ENCODE measurements at places on chromosomes 2 and 18. TPM values are rescaled to one million over a fixed set of nuclear protein-coding genes. Genes with fewer than 3 reads are reported as not detected.

ASB18 gene
- not detected for total RNA-seq

DNA sequence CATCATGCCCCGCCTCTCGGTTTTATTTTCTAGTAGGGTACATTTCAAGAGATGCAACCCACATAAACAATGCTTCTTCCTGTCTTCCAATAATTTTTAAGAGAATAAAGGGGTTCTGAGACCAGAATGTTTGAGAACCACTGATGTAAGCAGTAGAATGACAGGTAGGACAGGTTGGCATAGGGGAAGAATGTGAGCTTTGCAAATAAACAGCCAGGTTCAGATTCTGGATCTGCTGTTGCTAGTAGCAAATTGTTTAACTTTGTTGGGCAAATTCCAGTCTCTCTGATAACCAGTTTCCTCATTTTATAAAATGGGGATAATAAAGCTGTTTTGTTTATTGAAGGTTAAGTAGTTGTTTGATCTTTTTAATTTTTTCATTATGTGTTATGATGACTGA lies 32.8 kb downstream of the SOCS6 start:
- no peak for DNase-seq

DNA sequence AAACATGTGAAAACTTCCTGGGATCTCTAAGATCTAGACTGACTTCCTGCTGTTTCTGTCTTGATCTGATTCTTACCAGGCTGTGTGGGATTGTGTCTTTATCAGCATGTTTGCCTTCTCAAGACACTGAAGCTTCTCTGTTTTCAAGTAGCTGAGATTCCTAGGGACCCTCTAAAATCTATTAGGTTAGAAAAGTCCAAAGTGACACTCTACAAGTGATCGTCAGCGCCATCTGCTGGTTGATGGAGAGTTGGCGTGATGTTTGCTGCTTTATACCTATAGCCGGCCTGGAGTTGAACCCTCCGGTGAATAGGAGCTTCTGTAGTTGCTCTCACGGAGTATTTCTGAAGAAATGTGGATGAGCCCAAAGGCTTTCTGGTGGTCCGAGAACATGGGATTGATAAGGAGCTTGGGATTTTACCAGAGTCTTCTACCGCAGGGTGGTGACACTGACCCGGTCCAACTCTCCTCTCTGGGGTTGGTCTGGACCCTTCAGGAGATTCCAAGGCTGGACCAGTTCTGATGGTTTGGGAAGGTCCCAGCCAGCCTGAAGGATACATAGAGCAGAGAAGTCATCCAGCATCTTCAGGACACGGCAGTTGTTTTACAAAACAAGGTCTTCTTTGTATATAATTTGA lies 96.0 kb upstream of the TTC39C start:
- no peak for DNase-seq

DNA sequence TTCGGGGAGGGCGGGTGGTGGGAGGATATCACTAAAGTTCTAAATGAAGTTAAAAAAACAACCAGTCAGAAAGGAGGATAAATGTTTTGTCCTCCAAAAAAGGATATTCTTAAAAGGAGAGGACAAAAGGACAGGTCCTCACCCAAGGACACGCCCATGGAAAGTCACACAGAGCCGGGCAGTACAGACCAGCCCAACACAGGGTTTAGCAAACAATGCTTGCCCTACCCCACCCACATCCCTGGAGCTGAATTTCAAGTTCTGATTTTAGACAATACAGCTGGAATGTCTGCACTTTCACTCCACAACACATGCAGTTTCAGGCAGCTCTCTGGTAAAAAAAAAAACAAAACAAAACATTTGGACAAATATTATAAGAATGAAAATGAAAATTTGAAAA lies 67.9 kb downstream of the SLC9A4 start:
- DNase-seq: no peak

MRPL33 gene
- total RNA-seq: 50.1 TPM

DNA sequence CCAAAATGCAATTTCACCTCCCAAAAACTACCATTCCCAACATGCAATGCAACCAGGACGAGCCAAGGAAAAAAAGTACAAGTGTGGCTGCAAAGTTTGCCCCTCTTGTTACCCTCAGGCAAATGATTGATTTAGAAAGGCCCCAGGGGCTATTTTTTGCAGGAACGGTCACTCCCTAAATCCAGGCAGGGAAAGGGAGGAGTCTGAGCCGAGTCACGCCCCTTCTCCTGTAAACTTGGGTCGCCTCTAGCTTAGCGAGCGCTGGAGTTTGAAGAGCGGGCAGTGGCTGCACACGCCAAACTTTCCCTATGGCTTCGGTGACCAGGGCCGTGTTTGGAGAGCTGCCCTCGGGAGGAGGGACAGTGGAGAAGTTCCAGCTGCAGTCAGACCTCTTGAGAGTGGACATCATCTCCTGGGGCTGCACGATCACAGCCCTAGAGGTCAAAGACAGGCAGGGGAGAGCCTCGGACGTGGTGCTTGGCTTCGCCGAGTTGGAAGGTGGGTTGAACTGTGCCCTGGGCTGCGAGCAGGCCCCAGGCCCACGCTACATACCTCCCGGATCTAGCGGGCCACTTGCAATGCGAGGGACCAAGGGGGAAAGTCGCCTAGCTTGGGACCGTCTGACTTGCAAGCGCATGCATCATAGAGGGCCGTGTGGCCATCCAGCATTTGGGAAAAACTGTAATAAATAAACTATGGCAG lies at the start of gene GALM:
Gene GALM, plus strand, starts transcription at position 261 of the 702 bp plus-strand sequence. Its CDS starts 48 bp downstream, at position 309.
- no peak for DNase-seq

GRCh38 chr2:229268626-229269025 lies 2.5 kb downstream of the PID1 start:
- no peak for DNase-seq

GPR155 gene
- total RNA-seq: 3.0 TPM

UPP2 gene
- not detected for total RNA-seq

GRCh38 chr2:39609917-39610316 lies 55.8 kb upstream of the TMEM178A start:
- DNase-seq: no peak

- DNase-seq: no peak
Observed at GRCh38 chr18:70197844-70198243, 7.6 kb downstream of the RTTN start.

- DNase-seq: no peak
Observed at GRCh38 chr18:42437646-42438045, 482.6 kb downstream of the PIK3C3 start.

MAP3K19 gene
- total RNA-seq: not detected

GRCh38 chr18:73790587-73790986 lies 357.0 kb downstream of the FBXO15 start:
- no peak for DNase-seq

TMEM178A gene
- total RNA-seq: not detected

All from GM12878 (cell line).